ENCODE measurements at places on chromosomes 7 and 10. TPM values are rescaled to one million over a fixed set of nuclear protein-coding genes. Genes with fewer than 3 reads are reported as not detected.

GRCh38 chr10:127129104-127129503 is 67.3 kb downstream of the INSYN2A start:
- no peak for DNase-seq

DNA sequence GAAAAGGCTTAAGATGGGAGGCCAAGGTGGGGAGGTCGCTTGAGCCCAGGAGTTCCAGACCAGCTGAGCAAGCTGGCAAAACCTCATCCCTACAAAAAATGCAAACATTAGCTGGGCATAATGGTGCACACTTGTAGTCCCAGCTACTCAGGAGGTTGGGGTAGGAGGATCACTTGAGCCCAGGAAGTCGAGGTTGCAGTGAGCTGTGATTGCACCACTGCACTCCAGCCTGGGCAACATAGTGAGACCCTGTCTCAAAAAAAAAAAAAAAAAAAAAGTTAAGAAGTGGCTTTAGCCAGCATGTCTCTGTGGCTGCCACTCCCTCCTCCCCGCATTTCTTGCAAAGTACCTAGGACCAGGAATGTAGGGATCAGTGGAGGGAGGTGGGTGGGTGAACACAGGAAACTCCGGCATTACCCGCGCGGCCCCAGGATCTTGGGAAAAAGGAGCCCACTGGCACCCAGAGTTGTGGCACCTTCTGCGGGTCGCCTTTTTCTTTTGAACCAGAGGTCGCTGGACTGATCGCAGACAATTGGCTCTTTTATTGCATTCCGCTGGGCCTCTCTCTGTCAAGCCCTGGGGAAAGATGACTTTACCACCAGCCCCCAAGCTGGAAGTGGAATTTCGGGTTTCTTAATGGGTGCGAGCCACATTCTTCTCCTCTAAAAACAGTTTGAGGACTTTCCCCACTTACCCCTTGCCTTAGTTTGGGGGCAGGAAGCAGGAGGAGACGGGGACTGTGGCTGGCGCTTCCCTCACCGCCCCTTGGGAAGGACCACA is 3.5 kb downstream of the VGF start:
- no peak for DNase-seq

GRCh38 chr7:101860316-101861217 is 43.1 kb downstream of the CUX1 start:
- no peak for DNase-seq

FXYD4 gene
- total RNA-seq = not detected

GRCh38 chr10:51386248-51386885 is 312.1 kb downstream of the PRKG1 start:
- DNase-seq = peak; percentile 81

DNA sequence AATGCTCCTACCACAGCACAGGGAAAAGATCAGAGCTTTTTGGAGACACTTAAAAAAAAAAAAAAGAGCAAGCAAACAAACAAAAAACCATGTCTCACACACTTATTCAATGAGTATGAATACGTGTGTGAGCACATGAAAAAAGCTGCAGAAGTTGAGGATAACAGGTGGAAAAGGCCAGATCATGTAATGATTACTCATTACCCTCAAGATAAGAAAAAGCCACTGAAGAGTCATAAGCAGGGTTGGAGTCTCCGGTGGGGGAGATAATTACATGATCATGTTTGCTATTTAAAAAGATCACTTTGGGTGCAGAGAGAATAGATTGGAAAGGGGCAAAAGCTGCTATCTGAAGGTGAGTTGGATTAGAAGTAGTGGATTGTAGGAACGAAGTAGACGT is 77.0 kb downstream of the POU6F2 start:
- DNase-seq = no peak

DNA sequence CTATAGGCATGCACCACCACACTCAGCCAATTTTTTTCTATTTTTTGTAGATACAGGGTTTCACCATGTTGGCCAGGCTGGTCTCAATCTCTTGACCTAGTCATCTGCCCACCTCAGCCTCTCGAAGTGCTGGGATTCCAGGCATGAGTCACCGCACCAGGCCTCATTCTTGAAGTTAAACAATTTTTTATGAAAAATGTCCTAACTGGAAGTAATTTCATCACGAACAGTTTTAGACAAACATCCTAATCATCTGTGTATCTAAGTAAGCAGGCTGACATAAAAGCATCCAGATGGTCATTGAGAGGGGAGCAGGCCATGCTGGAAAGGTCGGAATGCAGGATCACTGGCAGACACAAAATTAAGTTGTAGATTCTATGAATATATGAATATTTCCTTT is 269.1 kb downstream of the ZMYND11 start:
- peak; percentile 69 for DNase-seq

DNA sequence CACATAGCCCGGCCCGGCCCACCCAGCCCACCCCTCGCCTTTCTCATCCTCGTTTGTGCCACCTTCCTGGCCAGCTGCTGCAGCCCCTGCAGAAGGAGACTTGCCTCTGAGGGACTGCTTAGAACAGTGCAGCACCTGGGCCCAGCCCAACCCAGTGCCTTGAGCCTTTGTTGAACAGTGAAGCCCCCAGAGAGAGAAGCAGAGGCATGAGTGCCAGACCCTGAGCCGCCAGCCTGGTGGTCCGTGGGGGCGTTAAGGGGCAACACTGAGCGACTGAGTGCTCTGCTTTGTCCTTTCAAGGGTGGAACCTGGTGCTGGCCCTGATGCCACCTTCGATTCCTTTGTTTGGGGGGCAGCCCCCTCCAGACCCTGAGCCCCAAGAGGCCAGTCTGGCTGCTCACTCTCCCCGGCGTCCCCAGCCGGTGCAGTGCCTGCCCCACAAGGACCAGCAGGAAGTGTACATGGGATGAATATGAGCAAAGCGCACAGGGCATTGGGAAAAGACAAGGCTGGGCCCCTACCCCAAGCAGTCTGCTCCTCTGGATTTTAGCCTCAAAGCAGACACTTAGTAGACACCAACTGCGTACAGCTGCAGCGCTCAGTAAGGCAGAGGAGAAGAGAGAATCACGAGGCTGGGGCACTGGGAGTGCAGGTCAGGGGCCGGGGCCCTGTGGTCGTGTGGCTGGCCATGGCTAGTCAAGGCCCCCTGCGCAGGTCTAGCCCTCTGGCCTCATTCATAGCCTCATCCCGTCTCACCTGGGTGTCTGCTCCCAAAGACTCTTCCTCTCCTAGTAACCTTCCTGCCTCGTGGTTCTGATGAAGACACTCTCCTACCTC is 95.9 kb downstream of the RGS10 start:
- no peak for DNase-seq

Measured in fibroblast of the aortic adventitia (primary cell).